ENCODE measurements at places on chromosomes 5 and 9.
A peak's percentile ranks its signal among the peaks of the same experiment; 100 is the strongest.

- no peak for DNase-seq
These were observed 9.3 kb upstream of the SMAD5 start for GRCh38 chr5:136123236-136123768.

DNA sequence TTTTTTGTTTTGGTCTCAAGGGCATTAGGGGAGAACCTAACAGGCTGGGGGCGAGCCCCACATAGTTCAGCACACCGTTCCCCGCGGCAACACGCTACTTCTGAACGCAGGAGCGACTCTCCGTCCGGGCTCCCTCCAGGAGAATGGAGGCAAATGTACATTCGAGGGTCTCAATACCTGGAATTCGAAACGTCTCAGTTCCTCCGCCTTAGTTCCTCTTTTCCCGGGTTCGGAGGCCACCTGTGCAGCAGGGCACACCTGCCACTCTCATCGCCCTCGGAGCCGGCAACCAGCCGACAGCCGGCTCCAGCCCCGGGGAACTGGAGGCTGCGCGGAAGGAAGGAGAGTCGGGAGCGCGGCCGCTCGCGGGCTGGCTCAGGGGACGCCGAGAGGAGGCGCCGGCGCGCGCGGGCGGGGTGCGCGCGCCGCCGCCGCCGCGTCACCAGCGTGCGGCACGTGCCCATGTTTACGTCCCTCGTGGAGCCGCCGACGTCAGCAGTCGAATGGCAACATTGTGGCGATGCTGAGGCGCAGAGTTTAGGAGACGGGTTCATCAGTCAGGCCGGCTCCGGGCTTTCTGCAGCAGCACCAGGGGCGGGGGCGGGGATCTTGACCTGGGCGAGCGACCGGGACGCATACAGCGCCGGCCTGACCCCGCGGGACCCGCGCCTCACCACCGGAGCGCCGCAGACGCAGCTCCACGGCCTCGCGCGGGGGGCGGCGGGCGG is at the start of gene JMY:
Gene JMY (plus strand): TSS at position 498 of the 728 bp plus-strand sequence. CDS start 520 bp downstream, outside the sequence.
- peak; percentile 36 for DNase-seq

GRCh38 chr9:112174965-112175795 is at the start of gene SUSD1:
TSS of gene SUSD1 (minus strand) at chr9:112175297. CDS start at chr9:112175235, 62 bp downstream.
- peak; percentile 74 for DNase-seq

DNA sequence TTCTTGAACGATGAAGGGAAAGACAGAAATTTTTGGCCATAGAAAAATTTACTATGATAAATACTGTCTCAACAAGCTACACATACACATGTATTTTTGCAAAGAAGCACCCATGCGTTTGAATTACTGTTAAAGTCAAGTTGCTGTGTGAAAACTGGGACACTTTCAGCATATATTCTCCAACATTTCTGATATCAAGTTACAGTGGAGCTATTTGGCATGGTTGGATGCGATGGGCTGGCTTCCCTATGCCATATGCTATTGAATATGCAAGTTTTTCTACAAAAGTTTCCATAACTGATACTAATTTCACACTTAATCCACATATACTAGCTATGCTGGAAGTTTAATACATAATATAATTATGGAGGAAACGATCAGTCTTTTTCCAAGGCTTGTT is 381.4 kb downstream of the CTNND2 start:
- DNase-seq = no peak

DNA sequence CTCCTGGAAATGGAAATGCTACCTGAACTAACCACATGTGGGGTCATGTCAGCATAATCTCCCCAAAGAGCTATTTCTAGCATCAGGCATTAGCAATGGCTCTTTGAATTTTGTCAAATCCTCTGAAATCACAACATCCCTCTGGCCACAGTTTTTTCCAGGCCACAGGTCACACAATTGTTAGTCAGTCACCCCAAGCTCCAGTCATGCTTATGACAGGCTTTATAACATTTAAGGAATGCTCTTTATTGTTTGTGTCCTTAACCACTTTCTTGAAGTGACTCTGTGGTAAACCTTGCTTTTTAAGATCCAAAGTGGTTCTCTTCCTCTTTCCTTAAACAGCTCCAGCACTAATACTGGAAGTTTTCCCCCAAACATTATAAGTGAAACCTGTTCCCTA is 169.2 kb upstream of the HMHB1 start:
- no peak for DNase-seq

GRCh38 chr5:35826056-35826455 is 30.6 kb upstream of the IL7R start:
- DNase-seq = no peak

Data from CMK (cell line).